ENCODE measurements at places on chromosomes 12 and 14.

GRCh38 chr12:105036937-105037649 lies 47.2 kb downstream of the ALDH1L2 start:
- no peak for DNase-seq
- no peaks in the 10 kb centered on the region for H3K36me3 ChIP-seq
- no peaks in the 10 kb centered on the region for H3K27me3 ChIP-seq
- H3K4me1 ChIP-seq = no peaks in the 10 kb centered on the region
- no peak overlapping the region for H3K4me3 ChIP-seq
- no peak overlapping the region for H3K27ac ChIP-seq

- H3K4me3 ChIP-seq = no peak overlapping the region
- DNase-seq = no peak
- no peak overlapping the region for H3K27ac ChIP-seq
These were observed 86.7 kb upstream of the FZD10 start for GRCh38 chr12:130075497-130076076.

- H3K4me3 ChIP-seq = no peak overlapping the region
- DNase-seq = no peak
- H3K36me3 ChIP-seq = peaks cover 65% of the 10 kb centered on the region
These were observed 15.1 kb downstream of the XRCC3 start for GRCh38 chr14:103699901-103700752.

DNA sequence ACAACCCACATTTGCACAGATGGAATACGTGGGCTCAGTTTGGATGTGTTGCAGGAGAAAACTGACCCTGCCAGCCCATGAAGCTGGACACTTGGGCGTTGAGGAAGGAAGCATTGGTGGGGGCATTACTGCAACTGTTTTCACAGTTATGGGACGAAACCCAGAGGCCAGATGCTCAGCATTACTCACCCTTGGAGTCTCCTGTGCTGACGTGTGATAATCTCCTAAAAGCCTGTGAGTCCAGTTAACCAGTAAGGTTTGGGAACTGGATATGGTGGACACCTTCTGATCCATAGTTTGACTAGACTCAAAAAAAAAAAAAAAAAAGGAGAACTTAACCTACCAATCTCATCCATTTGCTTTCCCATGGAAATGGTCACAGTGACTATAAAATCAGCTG lies 52.8 kb upstream of the EGLN3 start:
- no peaks in the 10 kb centered on the region for H3K27me3 ChIP-seq
- H3K4me3 ChIP-seq = no peak overlapping the region
- H3K4me1 ChIP-seq = no peaks in the 10 kb centered on the region
- no peak overlapping the region for H3K27ac ChIP-seq
- no peaks in the 10 kb centered on the region for H3K36me3 ChIP-seq
- no peak for DNase-seq

- H3K4me3 ChIP-seq = no peak overlapping the region
- no peaks in the 10 kb centered on the region for H3K27me3 ChIP-seq
- DNase-seq = no peak
- H3K36me3 ChIP-seq = peaks cover 95% of the 10 kb centered on the region
These were observed 25.7 kb downstream of the KCTD10 start for GRCh38 chr12:109451400-109451799.

- H3K27ac ChIP-seq = no peak overlapping the region
- H3K4me3 ChIP-seq = no peak overlapping the region
- no peak for DNase-seq
- H3K4me1 ChIP-seq = no peaks in the 10 kb centered on the region
These were observed 5.5 kb downstream of the TMEM63C start for GRCh38 chr14:77186911-77187648.
